CD4-positive, alpha-beta T cell treated with Interleukin-15 for 4 hours (primary cell): ENCODE measurements at places on chromosomes 12 and 14.

DNA sequence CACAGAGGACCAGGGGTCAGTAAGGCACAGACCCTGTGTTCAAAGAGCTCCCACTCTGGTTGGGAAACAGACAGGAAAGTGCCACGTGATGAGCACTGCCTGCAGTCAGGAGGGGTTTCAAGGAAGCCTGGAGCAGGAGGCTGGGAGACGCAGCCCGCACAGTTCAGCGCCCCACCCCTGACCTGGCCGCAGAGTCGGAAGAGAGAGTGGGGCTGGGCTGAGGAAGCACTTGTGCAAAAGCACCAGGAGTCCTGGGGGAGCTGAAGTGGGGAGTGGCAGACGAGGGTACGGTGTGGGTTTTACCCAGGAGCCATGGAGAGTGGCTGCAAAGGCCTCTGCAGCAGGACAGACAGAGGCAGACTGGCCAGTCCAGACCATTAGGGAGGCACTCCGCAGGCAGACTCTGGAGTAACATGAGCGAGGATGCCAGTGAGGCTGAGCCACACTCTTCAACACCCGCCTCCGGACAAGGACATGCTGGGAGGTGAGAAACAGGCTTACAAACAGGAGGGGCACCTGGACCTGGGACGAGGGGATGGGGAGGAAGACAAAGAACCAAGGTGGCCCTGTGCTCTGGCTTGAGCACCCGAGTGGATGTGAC lies 85.7 kb upstream of the GPR68 start:
- DNase-seq: no peak

- no peak for DNase-seq
These were observed 1.3 kb upstream of the TRIP11 start for GRCh38 chr14:92041203-92041602.

DNA sequence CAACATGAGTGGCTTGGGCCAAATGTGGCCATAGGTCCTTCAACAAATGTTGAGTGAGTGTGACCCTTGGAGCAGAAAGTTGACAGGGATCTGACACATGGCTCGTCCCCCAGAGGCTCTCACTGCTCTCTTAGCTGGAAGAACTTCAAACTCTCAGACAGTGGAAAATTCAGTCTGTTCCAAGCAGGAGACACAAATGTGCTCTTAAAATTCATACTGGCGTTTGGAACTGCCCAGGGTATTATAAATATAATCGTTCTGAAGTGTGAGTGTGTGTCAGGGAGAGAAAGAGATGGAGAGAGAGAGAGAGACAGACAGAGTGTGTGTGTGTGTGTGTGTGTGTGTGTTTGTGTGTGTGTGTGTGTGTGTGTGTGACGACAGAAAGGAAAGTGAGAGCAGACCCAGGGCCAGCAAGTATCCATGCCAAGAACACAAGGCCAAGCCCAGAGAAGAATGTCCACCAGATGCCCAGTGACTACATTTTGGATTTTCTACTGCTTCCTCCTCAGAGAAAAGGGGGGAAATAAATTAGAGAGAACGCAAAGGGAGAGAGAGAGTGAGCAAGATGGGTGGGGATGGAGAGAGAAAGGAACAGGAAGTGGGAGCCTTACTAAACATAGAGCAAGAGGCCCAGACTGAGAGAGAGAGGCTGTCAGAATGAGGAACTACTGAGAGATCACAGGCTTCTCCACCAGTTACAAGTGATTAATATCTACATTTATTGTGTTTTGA lies 193.6 kb upstream of the NUDT4 start:
- no peak for DNase-seq

GRCh38 chr14:72457641-72458040 lies 436.3 kb downstream of the DPF3 start:
- no peak for DNase-seq

- DNase-seq: no peak
These were observed 193.8 kb downstream of the SYT1 start for GRCh38 chr12:79058342-79058741.

DNA sequence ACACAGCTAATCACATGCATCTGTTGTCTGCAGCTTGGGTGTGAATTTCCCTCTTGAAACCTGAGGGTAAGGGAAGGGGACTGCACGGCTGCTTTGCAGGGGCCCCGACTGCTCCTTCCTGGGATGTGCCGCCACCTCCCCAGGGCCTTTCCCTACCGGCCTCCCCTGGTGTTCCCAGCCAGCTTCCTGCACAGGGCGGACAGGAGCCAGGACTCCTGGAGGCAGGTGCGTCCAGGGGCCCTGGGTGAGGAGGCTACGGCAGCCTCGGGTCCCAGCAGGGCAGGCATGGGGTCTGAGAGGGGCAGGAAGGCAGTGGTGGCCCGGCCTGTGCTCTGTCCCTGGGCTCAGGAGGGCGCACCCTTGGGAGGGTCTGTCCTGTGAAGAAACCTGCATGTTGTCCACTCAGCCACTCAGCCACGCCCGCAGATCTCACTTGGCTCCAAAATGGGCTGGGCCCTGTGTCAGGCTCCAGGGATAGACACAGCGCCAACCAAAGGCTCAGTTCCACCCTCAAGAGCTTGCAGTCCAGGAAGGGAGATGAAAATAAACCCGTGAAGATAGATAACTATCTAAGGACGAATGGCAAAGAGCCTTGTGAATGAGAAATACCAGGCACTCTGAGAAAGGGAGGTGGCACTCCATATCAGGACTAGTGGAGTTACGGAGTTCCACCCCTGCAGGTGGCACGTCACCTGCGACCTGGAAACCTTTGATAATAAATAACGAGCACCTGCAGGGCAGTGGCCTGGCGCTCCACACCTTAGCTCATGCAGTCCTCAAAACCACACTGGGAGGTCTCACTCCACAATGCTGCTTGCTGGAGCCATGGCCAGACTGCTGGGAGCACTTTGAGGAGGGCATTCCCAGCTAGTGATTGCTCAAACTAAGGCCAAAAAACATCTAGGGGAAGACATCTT lies 427.4 kb downstream of the AACS start:
- DNase-seq: no peak

GRCh38 chr12:6613776-6614512 lies 6.8 kb upstream of the CHD4 start:
- DNase-seq: peak; percentile 58

DNA sequence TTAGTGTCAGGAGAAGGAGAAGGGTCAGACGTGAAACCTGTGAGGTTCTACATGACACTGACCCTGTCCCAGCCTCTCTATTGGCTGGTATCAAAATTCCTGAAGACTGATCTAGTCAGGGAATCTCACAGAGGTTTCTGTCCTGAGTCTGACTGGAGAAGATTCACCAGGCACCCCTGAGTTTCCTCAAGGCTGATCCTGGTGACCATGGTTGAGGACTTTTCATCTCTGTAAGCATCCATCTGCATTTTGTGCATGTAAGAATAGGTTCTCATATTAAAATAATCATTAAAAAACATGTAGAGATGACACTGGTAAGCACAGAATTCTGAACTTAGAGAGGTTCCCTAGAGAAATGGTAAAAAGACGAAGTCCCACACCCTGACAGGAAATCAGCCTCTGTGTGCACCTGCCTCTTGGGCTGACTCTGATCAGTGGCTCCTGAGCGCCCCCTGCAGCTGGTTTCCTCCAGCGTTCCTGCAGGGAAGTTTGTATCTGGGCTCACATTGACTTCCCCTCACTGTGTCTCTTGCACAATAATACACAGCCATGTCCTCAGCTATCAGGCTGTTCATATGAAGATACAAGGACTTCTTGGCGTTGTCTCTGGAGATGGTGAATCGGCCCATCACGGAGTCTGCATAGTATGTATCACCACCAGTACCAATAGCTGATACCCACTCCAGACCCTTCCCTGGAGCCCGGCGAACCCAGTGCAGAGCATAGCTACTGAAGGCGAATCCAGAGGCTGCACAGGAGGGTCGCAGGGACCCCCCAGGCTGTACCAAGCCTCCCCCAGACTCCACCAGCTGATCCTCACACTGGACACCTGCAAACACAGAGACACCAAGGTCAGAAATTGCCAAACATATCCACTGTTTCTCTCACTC lies 991.9 kb downstream of the TMEM121 start:
- peak; percentile 82 for DNase-seq

- no peak for DNase-seq
These were observed 70.1 kb downstream of the PRKD1 start for GRCh38 chr14:29857551-29857950.

DNA sequence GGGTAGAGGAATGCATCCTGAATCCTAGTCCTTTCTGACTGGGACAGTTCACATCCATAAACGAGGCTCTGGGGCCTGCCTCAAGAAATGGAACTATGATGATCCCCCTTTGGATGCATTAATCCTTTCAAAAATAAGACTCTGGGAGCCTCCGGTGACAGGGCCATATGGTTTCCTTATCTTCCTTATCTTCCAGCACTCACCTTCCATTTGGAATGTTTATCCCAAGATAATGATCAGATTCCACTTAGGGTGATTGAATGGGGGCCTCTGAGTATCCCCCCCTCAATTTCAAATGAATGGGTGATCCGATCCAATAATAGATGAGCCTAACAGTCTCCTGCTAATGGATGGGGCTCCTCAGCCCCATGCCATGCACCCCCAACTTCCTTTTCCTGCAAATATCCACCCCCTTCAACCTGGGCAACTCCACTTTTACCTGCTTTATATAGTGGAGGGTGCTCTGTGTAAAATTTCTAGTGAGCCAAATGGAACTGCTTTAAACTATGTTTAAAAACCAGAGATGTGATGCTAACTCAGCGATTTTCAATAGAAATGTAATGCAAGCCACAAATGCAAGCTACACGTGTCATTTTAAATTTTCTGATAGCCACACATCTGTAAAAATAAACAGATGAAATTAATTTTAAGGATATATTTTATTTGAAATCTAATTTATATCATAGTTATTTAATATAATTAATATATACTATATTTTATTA lies 157.8 kb downstream of the ZFP36L1 start:
- DNase-seq: no peak

GRCh38 chr12:110301065-110301806 lies 20.2 kb downstream of the ATP2A2 start:
- DNase-seq: no peak

- DNase-seq: no peak
These were observed 7.3 kb downstream of the STAT6 start for GRCh38 chr12:57103856-57104255.

- DNase-seq: no peak
These were observed 15.8 kb downstream of the SEL1L start for GRCh38 chr14:81517798-81518398.

- no peak for DNase-seq
These were observed 127.7 kb downstream of the TMEM30B start for GRCh38 chr14:61153431-61153830.

DNA sequence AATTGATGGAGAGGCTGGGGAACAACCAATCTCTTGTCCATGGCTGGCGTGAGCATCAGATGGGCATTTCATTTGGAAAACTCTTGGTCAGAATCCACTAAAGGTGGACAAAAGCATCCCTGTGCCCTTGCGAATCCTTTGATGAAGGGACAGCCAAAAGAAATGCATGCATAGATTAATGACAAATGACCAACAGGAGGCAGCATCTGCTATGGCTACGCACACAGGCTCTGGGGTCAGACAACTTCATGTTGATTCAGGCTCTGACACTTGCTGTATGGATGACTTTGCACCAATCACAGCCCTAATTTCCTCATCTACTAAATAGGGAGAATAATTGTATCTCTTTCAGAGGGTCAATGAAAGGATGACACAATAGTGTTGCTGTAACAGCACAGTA lies 117.5 kb downstream of the ASCL4 start:
- no peak for DNase-seq

DNA sequence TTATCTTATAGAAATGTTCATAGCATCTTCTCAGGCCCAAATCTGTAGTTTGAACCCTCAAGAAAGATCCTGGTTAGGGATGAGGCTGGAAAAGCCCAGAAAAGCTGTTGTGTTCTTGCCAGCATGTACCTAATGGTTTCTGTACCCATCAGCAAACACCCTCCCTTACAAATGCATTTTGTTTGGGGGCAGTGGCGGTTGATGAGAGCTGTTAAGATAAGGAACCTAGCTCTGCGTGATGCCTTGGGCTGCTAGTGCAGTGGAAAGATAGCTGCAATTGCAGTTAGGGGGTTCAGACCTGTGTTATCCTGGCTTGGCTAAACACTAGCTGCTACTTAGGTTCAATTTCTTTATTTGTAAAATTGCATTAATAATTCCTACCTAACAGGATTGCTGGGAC lies 3.6 kb downstream of the TPH2 start:
- DNase-seq: no peak

DNA sequence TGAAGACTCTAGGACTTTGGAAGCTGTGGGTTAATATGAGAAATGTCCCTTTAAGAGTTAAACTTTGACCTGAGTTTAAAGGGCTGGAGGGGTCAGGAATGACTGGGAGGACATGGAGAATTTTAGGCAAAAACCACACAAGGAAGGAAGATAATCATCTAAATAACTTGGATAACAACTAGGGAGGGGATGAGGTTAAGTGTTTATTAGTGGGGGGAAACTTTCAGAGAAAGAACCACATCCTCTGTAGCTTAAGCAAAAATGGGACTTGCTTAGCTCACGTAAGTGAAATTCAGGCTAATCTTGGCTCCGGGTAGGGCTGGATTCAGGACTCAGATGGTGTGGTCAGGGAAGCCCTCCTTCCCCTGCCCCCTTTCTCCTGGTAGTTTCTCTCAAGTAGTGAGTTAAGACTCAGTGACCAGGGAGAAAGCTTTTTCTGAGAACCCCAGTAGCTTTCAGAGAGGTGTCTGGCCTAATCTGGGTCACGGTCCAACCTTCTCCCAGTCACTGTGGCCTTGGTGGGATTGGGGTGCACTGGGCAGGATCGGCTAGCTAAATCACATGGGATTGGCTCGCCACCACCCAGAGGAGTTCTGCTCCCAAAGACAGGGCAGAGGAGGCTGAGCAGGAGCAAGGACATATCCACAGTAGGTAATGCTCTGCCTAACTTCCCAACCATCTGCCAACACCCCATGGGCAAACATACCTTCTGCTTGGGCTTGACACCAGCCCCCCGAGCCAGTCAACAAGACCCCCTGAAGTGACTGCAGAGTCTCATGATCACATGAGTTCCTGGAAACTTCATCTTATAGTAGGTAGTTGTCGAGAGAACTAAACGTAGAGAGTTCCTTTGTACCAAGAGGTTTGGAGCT lies 52.8 kb downstream of the ARF6 start:
- DNase-seq: peak; percentile 28

DNA sequence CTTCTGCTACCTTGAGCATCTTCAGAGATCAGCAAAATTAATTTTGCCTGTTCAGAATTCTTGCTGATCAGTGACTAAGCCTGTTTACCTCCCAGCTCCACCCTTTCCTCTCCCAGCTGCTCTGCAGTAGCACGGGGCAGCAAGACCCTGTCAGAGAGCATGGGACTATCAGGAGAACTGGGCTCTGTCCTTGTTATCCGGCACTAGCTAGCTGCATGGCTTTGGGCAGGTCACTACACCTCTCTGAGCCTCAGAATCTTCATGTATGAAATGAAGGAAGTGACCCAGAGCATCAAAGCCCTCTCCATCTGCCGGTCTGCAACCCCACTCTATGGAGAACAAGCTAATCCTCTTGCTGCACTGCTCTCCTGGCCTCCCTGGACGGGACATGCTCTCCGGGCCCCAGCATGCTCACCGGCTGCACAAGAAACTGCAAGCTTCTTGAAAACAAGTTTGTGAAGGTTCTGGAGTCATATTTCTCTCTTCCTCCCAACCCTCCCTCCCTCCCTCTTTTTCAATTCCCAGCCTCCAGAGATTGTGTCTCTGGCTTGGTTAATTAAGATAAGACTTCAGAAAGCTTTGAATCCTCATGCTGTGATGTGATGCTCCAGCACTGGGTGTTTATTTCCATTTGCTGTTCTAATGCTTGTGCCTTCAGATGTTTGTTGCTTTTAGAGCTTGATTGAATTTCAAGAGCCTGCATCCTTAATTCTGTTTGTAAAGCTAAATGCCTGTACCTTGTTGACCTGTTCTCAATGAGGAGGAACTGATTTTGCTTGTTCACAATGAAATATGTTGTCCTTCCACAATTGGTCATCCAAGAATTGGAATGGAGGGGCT lies 101.1 kb downstream of the CRACR2A start:
- DNase-seq: no peak

GRCh38 chr14:66944872-66945271 lies 244.4 kb upstream of the GARIN2 start:
- DNase-seq: no peak
